ENCODE measurements at places on chromosomes 11 and 22.

DNA sequence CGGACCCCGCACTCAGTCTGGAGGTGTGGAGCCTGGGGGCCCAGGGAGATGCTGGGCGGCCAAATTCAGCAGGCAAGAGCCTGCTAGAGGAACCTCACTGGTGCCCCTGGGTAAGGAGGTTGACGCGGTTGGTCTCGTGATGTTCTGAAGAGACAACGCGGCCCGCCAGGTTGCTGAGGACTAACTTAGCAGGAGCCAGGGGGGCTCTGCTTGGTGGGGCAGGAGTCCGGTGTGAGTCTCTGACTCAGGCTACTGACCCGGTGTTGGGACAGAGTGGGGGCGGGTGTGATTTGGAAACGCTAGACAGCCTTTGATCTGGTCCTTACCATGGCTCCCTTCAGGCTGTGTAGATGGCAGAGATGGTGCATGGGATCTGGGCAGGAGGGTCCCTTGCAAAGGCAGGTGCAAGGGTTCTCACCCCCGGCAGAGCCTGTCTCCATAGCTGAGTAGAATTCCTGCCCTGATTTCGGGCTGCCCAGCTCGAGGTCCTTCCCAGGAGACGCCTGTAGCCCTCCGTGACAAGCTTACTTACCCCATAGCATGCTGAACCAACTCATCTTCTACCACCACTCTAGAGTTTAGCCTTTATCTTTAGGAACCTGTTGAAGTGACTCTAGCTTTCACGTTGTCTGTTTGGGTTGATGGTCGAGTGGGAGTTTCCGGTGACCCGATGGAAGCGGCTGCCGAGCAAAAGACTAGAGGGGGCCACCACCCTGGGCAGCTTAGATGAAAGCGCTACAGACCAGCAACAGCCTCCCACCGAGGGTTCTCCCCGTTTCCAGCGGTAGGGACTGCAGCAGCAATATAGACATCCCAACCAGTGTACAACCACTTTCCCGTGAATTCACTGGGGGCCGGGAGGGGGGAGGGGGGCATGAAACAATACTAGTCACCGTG is 38.4 kb downstream of the KCNC1 start:
- DNase-seq = no peak

GRCh38 chr11:12846786-12847615 is 162.1 kb upstream of the RASSF10 start:
- DNase-seq = no peak

DNA sequence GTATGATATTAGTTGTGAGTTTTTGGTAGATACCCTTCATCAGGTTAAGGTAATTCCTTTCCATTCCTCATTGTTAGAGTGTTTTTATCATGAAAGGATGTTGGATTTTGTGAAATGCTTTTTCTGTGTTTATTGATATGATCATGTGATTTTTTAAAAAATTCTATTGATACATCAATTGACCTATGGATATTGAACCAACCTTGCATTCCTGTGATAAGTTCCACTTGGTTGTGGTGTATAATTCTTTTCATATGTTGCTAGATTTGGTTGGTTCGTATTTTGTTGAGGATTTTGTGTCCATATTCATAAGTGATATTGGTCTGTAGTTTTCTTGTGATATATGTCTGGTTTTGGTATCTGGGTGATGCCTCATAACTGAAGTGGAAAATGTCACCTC is 6.7 kb downstream of the ANKRD13D start:
- DNase-seq = no peak

GRCh38 chr11:3162410-3163240 is 2.5 kb downstream of the OSBPL5 start:
- DNase-seq = no peak

DNA sequence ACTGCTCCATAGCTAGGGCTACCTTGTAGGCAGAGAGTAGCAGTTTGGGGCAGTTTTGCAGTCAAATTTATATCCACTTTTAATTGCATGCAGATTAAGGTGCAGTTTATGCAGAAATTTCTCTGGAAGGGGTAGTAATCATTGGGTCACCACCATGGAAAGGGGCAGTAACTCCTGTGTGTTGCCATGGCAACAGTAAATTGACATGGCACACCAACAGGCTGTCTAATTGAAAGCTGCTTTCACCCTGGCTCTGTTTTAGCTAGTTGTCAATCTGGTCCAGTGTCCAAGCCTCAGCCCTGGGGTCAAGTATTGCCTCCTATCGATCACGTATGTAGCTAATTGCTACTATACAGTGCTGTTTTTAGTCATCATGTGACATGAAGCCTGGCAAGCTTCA is 786.1 kb upstream of the CNTN5 start:
- no peak for DNase-seq

DNA sequence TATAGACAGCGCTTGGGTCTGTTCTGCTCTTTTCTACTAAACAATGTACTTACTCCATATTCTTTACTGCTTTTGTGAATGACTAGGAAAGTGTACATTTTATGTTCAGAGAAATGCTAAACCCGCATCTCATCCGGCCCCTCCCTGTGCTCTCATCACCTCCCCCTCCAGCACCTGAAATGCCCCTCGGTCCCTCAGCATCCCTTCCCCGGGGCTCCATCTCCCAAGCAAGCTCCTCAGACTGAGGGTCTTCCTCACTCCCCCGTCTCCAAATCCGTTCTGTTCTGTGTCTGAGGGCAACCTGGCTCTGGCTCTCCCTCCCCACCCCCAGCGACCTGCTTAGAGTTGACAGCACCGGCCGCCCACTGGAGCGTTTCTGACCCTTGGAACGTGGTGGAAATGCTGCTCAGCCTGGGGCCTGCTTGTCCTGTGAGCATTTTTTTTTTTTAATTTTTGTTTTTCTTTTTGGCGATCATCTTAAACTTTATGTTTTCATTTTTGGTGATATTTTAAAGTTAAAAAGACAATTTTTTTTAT is 1.4 kb downstream of the SELENOO start:
- no peak for DNase-seq

GRCh38 chr11:65055538-65055937 is 2.8 kb downstream of the NAALADL1 start:
- DNase-seq = no peak

- no peak for DNase-seq
Observed at GRCh38 chr22:45845076-45845487, 131.9 kb downstream of the WNT7B start.

GRCh38 chr11:64461081-64461480 is 102.1 kb downstream of the RPS6KA4 start:
- no peak for DNase-seq

DNA sequence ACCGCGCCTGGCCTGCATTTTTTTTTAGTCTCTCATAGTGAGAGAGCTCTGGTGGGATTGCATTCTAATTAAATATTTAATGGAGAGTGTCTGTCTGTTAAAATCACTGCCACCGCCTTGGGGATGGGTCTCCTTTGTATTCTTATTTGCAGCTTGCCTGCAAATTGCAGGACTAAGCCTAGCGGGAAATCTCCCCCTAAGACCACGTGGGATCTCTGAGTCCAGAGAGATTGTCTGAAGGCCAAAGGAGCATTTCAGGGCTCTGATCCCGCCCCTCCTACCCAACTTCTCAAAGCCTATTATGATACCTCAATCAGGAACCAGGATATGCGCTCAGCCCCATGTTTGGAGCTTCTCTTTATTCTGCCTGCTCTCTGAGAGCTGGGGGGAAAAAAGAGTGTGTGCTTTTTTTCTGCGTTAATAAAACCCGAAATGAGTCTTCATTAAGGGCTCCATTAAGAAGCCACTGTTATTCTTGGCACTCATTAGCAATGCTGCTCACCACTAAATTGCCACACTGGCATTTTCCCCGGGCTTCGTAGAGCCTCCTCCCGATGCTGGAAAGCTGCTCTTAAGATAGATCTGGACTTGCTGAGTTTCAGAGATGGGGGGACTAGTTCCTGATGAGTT is 92.9 kb upstream of the THY1 start:
- DNase-seq = no peak

DNA sequence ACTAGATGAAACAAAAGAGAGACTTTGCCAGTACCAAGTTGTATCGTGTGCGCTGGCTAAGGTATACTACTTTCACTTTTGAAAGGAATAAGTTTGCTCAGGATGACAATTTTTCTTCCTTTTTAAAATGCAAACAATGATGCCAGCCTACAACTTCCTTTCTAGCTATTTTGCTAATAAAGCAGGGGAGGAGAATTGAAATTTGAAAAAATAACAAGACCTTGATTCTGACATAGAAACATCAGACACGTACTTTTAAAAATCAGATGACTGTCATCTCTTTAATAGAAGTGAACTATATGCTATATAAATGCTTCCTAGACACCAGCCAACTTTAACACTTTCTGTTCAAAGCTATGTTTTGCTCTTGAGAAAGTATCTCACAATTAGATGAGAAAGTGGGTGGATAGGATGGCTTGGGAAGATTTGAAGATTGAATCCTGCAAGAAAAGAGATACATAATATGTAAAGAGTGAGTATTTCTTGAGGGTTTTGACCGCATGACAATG is 41.7 kb upstream of the BLID start:
- DNase-seq = no peak

- DNase-seq = no peak
Observed at GRCh38 chr11:105034813-105035620, at the start of gene CASP1. Gene CASP1 (minus strand): TSS chr11:105035144. CDS start chr11:105035113, 31 bp downstream.

Measured in activated T-cell treated with anti-CD3 and anti-CD28 coated beads for 1 hour (primary cell).